Cardiac septum (tissue), 1 donor: ENCODE measurements at places on chromosomes 7 and 10. TPM values are rescaled to one million over a fixed set of nuclear protein-coding genes. Genes with fewer than 3 reads are reported as not detected.

GRCh38 chr10:49375611-49376010 lies 20.3 kb downstream of the DRGX start:
- no peak for DNase-seq

DNA sequence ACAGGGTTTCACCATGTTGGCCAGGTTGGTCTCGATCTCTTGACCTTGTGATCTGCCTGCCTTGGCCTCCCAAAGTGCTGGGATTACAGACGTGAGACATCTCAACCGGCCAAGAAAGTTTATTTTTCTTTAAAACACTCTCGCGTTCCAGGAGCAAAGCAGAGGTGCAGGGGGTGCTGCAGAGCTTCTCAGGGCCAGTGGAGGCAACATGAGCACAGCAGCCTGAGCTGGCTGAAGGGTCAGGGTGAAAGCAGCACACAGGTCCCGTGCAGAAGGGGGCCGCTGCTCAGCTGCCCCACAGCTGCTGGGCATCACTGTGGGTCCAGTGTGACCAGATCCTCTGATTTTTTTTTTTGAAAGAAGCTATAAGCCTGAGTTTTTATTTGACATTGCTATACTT lies 46.1 kb downstream of the EPHB4 start:
- no peak for DNase-seq

DNA sequence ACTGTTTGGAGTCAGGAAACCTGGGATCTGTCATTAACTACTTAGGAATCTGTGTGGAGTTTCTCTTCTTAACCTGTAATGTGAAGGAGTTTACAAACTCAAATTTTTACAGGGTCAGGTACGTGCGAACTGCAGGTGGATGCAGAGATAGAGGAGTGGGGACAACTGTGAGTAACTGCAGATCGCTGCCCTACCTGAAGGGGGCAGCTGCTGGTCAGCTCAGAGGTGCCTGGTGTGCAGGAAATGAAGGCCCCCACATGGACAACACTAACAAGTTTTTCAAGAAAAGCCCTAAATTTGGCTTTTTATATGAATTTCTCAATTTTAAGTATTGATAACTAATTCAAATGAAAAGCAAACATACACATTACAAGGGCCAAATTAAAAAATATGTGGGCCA lies 380.0 kb downstream of the REEP3 start:
- no peak for DNase-seq

CLDN12 gene
- 19.9 TPM for total RNA-seq

GRCh38 chr7:55277916-55278315 lies 87.2 kb upstream of the LANCL2 start:
- DNase-seq = no peak

DNA sequence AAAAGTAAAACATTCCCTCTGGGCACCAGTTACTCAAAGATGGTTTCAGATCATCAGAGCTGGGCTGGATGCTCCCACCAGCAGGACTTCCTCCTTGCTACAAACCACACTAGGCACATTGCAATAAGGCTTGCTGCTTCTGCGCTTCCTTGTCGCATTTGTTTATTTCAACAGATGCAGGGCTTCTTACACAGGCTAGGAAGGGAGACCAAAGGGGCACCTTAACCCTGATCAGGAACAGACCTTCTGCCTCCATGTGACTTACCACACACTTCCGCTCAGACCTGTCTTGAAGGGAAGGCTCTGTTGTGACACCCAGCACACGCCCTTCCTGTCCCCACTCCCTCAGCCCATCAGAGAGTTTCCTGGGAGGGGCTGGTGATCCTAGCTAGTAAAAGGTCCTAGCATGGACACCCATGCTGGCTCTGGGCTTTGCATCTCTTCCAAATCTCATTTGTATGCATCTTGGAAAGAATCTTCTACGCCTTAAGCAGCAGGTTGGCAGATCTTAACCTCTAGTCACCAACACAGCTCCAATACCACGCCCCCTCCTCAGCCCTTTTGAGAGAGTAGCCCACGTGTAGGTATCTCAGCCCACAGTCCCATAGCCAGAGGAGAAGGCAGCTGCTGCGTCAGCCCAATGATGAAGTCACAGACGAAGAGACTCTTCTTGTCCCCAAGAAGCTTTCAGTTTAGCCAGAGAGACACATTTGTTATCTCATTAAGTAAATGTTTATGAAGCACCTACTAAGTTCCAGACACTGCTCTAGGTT lies 47.1 kb upstream of the SVIL start:
- peak; percentile 91 for DNase-seq

ST8SIA6 gene
- 6.9 TPM for total RNA-seq

DNA sequence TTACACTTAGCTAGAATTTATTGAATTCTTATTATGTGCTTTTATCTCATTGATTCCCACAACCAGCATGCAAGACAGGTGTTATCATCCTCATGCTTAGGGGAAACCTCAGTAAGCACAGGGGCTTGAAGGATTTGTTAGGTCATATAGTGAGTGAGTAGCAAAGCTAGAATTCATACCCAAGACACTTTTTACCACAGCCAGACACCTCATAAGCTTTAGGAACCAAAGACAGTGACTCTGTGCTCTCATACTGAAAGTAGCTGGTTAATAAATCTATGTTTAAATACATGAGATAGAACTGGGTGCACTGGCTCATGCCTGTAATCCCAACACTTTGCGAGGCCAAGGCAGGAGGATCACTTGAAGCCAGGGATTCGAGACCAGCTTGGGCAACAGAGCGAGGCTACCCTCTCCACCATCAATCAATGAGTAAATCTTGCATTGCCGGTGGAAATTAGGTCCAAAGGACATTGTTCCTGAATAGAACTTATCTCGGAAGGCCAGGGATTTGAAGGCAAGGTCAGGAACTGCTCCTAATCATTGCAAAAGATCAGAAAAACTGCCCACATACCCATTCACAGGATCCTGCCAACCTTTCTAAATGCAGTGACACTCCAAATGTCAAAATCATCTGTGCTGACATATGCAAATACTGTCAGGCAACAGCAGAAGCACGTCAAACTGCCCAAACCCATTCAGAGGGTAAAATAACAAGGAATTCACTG lies 523.5 kb downstream of the PARD3 start:
- DNase-seq = no peak

- no peak for DNase-seq
Observed at GRCh38 chr10:13681960-13682359, 95.2 kb downstream of the PRPF18 start.

HOXA10 gene
- not detected for total RNA-seq

TEX36 gene
- total RNA-seq = not detected

DNA sequence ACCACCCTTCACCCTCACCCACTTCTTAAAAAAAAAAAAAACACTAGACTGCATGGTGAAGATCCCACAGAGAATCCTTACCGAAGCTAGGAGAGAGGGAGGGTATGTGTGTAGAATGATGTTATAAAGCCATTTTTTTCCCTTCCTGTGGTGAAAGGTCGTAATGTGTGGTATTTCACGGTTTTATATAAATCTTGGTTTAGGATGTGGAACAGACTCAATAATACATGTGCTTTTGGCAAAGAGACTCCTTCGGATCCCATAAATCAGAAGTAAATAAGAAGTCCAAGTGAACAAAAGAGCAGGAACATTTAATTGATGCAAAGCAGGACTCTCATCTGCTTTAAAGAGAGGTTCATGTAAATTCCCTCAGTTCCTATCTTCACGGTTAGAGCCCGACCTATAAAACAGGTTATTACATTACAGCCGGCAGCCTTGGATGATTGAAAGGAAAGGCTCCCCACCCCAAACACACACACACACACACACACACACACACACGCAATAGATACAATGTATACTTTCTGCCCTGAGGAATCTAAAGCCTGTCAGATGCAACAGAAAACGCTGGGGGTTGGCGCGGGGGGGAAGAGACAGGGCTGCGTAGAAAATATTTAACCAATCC lies 8.8 kb downstream of the DLX5 start:
- DNase-seq = no peak

- DNase-seq = no peak
Observed at GRCh38 chr7:47535035-47535703, 46.7 kb downstream of the TNS3 start.

PNLIPRP1 gene
- total RNA-seq = not detected

DNA sequence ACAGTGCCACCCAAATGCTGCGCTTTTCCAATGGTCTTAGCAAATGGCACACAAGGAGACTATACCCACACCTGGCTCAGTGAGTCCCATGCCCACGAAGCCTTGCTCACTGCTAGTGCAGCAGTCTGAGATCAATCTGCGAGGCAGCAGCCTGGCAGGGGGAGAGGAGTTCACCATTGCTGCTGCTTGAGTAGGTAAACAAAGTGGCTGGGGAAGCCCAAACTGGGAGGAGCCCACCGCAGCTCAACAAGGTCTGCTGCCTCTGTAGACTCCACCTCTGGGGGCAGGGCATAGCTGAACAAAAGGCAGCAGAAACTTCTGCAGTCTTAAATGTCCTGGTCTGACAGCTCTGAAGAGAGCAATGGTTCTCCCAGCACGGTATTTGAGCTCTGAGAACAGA lies 891.2 kb downstream of the PCDH15 start:
- DNase-seq = no peak

GRCh38 chr10:86759073-86759672 lies 2.8 kb downstream of the BMPR1A start:
- DNase-seq = no peak

DNA sequence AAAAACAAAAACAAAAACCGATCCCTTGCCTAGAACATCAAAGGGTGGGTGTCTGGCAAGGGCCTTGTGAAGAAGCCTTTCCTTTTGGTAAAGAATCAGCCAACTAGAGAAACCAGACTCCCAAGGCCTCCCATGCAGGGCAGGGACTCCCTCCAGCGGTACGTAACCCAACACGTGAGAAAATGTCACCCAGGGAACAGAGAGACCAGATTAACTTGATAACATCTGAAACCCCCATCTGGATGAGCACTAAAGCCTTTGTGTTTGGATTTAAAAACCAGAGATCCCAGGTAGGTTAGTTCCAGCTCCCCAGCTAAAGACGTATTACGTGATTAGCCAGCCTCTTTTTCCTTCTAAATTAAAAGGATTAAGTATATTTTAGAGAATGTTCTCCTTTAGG lies 3.0 kb upstream of the HABP2 start:
- no peak for DNase-seq

DNA sequence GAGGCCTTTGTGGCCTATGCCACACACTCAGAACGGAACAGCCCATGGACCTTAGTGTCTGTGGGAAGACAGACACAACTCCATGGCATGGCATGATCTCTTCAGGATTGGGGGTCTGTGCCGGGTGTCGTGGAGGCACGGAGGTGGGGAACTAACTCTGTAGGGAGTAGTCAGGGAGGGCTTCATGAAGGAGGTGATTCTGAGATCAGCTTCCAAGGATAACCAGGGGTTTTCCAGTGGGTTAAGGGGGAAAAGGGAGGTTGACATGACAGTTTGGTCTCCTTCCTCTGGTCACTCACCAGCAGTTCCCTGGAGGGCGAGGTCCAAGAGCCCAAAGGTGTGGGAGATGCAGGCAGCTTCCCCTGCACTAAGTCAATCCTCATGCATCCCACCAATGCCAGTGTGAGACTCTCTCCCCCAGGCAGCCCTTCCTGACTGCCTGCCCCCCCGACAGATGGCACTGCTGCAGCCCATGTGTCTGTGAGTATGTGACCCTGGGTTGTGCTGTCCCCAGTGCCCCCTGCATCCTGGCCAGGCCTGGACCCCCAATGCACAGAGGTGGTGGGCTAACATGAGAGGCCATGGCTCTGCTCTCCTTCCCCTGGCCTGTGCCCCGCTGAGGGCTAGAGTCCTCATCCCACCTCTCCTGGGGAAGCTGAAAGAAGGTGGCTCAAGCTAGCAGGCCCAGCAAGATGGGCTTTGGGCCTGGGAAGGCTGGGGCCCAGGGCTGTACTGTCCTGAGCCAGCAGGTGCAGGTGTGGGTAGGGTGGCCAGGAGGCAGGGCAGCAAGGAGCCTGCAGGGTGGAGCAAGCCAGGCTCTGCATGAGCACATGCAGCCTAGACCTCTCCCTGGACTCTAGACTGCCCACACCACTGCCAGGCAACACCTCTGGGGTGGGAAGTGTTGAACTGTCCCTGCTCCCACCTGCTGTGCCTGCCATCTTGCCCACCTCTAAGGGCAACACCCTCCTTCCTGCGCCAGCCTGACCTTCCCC lies 39.7 kb downstream of the RASGEF1A start:
- DNase-seq = peak; percentile 61

GRCh38 chr7:20834656-20835055 lies 48.0 kb upstream of the SP8 start:
- DNase-seq = no peak

DNA sequence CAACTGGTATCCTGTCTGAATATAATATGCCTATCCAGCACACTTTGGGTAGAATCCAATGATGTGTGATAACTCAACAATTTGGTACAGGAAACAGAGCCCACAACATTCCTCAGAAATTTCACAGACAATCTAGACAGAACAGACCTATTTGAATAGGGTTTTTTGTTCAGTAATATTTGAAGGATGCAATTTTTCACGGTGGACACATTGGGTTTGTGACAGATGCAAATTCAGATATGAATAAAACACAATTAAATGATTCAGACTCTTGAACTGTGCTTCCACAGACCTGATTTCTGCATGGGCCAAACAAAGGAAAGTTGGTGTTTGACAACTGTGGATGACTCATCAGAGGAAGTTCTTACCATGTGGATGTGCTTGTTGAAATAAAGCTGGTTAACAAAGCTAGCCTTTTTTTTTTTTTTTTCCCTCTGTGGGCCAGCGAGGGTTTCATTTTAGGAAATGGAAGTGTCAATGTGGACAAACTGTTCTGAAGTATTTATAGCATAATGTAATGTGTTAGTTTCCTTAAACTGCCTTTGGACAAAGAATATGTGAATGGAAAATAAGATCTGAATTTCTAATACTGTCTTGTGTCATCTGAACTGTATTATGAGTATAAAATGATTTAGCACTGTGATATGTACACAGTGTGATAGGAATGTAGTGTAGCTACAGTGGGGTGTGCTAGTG lies 43.2 kb upstream of the FAM133B start:
- no peak for DNase-seq

KCNIP2 gene
- 14.9 TPM for total RNA-seq

WAC gene
- total RNA-seq = 98.9 TPM

PRLHR gene
- total RNA-seq = not detected
